ENCODE measurements at places on chromosomes 2 and 18.

DNA sequence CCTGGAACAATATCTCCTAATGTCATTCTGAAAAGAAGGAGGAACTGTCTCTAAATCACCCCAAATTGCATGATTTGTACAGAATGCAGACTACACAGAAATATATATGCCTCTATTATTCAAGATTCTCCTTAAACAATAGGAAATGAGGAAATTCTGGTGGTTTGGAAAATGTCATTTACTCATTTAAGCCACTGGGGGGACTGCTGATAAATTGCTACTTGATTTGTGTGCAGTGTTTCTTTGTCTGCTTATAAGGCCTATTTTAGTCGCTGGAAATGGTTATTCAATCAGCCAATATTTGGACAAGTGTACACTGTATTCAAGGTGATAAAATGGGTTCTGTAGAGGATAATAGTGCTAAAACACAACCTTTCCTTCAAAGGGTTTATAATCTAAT lies 801.9 kb upstream of the CELF4 start:
- DNase-seq, result no peak

DNA sequence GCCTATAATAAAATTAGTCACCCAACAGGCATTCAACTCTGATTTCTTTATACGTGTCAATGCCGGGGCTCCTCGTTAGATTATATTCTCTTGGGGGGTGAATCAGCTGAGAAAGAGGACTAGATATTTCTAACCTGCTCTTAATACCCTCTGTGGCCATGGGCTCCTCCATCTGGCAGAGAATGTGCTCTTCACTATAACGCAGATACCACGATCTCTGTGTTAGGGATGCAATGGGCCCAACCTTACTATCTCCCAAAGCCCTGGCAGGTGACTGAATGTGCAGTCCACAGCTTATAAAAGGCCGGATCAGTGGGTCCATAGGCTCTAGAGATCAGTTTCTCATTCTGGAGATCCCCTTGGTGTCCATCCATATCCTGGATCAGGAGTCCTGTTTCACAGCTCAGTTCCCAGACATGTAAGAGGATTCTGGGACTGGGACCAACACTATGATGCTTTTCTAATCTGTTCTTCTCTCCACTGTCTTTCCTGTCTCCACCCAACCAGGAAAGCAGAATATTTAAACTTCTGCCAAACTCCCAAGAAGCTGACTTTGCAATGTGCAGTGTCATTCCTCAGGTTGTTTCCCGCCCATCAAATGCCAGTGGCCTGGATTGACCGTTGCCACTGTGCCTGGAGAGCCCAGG lies 71.4 kb upstream of the CELF4 start:
- DNase-seq, result no peak

DNA sequence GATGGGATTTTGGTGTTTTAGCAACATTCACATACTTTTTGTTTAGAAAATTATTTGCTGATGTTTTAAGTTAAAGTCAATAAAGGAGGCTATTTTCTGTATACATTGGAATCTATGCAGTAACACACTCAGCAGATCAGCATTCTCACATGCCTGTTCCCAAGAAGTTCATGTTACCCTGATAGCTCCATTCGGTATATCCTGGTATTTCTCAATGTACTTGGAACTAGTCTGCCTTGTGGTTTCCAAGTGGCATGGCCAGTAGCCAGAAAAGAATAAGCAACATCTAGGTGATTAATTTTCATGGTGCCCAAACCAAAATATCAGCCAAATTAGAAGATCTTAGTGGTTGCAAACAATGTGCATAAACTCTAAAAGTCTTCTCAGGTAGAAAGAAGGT lies 5.2 kb upstream of the NCAPH start:
- no peak for DNase-seq

- DNase-seq, result peak; percentile 66
These were observed 1.4 kb downstream of the ARID5A start for GRCh38 chr2:96537734-96538486.

DNA sequence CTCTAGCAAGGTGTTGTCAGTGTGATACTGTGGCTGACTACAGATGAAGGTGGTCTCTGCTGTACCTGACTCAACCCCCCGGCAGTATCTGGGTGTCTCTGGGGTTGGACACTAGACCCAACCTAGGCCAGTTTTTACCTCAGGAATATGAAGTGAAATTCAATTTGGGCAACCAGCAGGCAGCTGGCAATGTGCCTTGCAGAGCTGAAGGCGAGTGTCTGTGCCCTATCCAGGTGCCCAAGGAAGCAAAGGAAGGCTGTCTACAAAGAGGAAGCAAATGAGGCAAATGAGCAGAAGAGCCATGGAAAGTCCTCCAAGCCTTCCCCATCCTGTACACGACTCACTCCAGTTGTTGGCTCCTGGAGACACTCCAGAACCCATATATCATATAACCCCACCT lies 264.6 kb upstream of the AGAP1 start:
- DNase-seq, result no peak

DNA sequence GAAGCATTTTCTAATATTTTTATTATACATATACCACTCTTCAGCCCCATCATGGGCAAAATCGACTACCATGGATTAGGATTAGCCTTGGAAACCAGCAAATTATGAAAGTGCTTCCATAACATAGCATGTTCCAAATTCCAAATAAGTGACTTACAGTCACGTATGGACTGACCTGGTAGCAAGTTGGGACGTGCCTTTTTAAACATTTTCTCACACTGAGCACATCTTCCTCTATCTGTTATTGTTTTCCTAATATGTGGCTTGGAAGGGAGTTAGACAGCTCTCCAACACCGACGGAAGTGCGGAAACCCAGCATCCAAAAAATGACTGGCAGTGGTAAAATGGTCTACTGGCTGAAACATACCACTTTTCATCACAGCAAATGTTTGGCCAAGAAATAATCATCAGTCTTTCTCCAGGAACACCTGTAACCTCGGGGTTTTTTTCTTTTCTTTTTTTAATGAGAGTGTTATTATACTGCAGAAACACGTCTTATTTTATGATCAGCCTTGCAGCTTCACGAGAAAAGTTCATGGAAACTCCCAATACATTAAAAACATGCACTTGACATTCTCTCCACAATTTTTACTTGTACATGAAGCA lies 107.0 kb downstream of the IRS1 start:
- no peak for DNase-seq

- no peak for DNase-seq
These were observed 112.6 kb downstream of the COPS8 start for GRCh38 chr2:237198164-237198855.

DNA sequence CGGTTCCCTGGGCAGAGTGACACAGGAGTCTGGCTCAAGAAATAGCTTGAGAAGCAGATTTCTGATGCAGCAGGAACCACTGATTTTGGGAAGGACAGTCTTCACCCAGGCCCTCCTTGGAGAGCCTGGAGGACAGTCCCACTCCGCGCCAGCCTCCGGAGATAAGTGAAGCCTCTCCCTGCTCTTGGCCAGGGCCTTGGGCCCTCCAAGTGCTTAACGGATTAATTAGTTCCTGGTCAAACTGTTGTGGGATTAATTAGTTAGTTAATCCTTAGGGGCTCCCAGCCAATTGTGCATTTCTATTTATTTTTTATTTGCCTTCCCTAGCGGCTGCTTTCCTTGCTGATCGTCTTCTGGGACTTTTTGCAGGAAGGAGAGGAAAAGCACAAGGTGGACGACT lies 19.6 kb downstream of the CPLX4 start:
- no peak for DNase-seq

DNA sequence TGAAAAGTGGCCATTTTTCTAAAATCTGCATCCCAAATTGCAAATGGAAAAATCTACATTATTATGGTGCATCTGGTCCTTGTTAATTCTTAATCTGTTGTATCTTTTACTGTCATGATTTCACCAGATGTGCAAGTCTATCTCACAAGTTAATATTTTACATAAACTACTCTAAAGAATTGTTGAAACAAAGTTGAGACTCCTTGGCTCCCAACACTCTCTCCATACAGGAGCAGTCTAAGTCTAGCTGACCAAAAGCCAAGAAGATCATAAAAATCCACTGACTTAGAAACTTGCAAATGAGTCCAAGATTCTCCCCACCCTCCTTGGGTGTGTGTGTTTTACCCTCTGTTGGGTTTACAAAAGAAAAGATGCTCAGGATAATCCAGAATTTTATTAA lies 85.1 kb downstream of the NCKAP5 start:
- no peak for DNase-seq

GRCh38 chr2:204615456-204615855 lies 70.2 kb downstream of the PARD3B start:
- DNase-seq, result no peak

GRCh38 chr2:187542123-187542522 lies 12.1 kb downstream of the TFPI start:
- no peak for DNase-seq

- peak; percentile 48 for DNase-seq
These were observed 70.4 kb upstream of the CYP1B1 start for GRCh38 chr2:38146275-38146906.

DNA sequence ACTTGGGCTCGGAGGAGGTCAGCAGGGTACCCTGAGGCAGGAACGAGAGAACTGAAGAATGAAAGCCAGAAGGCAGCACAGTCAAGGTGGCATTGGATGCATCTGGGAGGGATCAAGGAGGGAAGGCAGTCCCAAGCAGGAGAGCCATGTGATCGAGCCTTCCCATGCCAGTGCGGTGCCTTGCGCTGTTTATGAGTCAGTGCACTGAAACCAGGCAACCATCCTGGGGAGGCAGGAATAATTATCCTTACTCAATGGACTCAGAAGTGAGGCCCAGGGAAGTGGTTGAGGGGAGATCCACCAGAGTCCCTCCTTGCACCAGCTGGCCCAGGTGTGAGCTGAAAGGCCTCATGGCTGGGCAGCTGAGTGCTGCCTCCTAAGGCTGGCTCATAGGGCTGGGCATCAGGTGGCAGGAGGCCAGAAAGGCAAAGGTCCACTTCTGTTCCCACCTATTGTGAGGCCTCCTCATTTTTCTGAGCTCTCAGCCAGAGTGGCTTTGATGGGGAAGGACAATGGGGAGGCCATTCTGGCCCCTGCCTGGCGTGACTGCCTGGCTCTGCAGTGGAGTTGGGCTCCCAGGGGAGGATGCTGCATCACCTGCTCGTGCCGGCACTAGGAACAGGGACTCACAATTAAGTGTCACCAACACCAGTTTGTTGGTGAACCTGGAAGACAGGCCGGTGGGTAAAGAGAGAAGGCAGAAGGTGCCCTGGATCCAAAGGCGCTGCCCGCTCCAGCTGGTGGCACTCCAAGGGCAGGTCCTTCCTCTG lies 82.3 kb downstream of the TFCP2L1 start:
- no peak for DNase-seq

DNA sequence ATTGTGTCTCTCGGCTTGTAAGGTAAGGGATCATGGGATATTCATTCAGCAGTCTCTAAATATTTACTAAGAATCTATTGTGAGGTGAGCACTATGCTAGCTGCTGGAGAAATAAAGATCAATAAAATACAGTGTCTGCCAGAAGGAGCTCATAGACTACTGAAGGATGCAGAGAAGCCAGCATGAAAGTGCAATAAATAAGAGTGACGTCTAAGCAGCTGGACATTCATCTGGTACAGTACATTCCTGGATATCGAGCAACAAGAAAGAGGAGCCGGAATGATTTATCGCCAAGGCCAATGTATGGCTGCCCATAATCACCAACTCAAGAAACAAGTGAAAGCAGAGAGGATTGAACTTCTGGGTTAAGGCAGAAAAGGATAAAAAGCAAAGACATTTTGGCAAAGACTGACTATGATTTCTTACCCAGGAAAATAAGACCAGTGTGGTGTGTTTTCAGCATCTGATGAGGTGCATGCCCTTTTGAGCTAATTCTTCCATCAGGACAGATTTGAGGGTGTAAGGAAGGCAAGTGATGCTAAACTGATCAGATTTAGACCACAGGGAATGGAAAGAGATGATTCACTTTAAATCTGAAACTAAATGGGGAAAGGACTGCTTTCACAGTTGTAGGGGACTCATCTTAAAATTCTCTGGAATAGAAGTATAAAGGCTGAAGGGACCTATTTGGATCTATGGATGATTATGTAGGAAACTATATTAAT lies 18.7 kb upstream of the LMAN1 start:
- no peak for DNase-seq

- DNase-seq, result no peak
These were observed 25.6 kb upstream of the INSIG2 start for GRCh38 chr2:118062669-118063068.

DNA sequence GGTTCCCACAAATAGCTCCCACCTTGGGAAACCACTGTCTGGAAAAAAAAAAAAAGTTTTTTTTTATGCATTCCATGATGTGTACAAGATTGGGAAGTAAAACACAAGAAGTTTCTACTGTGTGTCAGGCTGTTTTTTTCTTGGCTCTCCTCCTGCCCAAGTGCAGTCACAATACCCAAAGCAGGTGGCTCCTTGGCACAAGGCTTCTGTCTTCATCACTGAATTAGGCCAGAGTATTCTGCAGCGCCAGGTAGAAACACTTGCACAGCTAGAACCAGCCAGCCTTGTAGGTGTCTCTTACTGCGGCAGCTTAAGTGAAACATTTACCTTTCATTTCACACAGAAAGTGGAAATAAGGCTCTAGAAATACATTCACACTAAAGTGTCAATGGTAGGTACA lies 23.8 kb upstream of the MAL start:
- no peak for DNase-seq

DNA sequence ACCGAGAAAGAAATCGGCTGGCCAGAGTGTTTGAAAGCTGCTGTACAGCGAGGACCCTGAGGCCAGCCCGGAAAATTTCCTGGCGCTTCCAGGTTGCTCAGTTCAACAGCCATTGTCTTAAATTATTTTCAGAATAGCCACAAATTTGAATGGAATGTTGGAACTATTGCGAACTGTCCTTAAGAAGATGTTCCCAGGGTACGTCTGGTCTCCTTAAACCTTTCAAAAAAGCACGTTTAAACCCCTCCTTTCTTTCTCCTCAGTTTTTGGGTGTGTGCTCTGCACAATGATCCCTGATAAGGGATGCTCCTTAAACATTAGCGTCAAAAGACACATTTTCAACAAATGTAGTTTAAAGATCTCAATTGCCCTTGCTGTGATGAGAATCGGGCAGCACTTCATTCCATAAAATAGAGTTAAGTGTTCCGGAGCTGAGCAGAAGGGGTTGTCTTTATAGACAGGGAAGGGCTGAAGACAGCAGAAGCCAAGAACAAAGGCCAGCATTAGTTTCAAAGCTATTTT lies 14.5 kb upstream of the LPIN2 start:
- no peak for DNase-seq

DNA sequence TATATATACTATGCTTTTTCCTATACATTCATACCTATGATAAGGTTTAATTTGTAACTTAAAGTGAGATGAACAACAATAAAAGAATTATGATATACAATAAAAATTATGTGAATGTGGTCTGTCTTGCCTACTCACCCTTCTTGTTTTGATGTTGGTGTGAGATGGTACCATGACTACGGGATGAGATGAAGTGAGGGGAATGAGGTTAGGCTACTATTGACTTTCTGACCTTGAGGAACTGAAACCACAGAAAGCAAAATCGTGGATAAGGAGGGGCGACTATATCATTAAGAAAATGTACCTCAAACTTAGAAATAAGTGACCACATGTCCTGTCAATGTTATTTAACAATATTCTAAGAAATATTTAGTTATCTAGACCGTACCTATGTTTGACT lies 103.9 kb upstream of the PPP1CB start:
- no peak for DNase-seq
